ENCODE measurements at places on chromosomes 16 and 17. TPM values are rescaled to one million over a fixed set of nuclear protein-coding genes. Genes with fewer than 3 reads are reported as not detected.

GRCh38 chr16:55272744-55273143 lies 51.3 kb upstream of the IRX6 start:
- no peak for DNase-seq

- no peak for DNase-seq
These were observed 132.1 kb downstream of the CDH13 start for GRCh38 chr16:82758904-82759303.

- DNase-seq = peak; percentile 24
These were observed 6.0 kb downstream of the CPSF4L start for GRCh38 chr17:73255671-73256181.

ATP2A1 gene
- total RNA-seq = under 0.01 TPM

IRX5 gene
- not detected for total RNA-seq
